ENCODE measurements at places on chromosomes 2 and 18.

DNA sequence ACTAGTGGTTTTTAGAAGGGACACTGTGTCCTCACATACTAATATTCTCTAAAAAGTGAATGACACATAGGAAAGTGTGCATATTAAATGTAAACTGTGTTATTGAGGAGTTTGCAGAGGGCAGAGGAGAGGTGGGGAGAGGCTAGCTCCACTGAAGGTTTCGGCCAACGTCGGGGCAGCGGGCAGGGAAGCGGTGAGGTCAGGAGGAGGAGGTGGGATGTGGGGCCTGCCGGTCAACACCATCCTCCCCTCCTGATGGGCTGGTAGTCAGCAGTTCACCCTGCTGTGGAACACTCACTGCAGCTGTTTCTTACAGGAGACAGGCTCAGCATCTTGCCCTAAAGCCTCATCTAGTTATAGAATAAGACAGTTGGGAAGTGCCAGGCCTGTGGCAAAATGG is 74.2 kb downstream of the ARHGEF4 start:
- no peak for DNase-seq

GRCh38 chr2:207720517-207721187 is 9.2 kb downstream of the CCNYL1 start:
- no peak for DNase-seq

DNA sequence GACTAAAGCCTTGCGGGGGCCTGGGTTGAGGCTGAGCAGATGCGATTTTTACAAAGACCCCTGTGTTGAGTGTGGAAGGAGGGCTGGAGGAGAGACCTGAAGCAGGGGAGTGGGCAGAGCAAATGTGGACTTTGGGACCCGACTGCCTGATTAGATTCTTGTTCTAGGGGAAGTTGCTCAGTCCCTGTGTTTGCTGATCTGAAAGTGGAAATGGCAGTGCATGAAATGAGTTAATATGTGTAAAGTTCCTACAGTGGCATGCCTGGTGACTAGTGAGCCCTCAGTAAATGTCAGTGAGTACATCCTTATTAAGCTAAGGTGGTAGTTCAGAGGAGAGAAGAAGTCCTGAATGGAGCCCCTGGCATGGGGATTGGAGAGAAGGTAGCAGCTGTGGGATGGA is 52.3 kb downstream of the ARMC9 start:
- no peak for DNase-seq

- DNase-seq, result no peak
Measured at GRCh38 chr2:107334306-107334705, 448.3 kb upstream of the ST6GAL2 start.

GRCh38 chr2:12928775-12929401 is 212.2 kb downstream of the TRIB2 start:
- DNase-seq, result no peak

GRCh38 chr18:2856547-2857170 is 9.9 kb downstream of the EMILIN2 start:
- no peak for DNase-seq

GRCh38 chr18:49447810-49448745 is 12.4 kb downstream of the DYM start:
- DNase-seq, result peak; percentile 23

DNA sequence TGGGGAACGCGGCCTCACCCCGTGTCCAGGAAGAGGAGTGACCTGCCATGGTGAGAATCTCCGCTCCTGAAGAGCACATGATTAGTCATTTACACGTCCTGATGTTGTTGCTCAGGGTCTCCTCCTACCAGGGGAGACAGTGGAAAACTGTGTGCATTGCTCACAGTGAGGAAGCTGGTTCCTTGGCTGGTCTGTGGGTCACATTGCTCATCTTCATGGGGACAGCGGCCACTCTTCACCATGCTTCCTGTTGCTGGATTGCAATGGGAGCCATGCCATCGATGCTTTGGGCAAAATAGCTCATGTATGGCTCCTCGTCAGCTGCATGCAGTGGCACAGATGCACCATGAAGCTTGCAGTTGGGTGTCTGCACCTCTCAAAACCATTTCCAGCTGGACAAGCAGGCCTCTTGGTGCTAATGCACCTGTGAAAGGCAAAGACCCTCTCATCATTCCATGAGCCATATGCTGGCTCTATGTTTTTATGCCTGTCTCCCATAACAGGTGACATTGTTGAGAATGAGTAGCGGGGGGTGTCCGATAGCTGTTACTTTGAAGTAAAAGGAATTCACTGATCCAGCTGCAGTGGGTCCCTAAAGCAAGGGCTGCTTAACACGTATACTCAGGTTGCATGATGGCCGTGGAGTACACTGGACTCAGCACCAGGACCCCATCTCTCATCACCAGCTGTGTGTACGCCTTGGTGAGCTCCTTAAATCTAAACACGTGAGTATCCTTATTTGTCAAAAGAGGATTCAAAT is 135.0 kb upstream of the ALKAL2 start:
- DNase-seq, result no peak

GRCh38 chr18:46302528-46303485 is 198.6 kb downstream of the HAUS1 start:
- no peak for DNase-seq

GRCh38 chr2:37568565-37568964 is 102.9 kb downstream of the CDC42EP3 start:
- DNase-seq, result no peak

- no peak for DNase-seq
Measured at GRCh38 chr2:99636144-99637034, 146.6 kb upstream of the REV1 start.

DNA sequence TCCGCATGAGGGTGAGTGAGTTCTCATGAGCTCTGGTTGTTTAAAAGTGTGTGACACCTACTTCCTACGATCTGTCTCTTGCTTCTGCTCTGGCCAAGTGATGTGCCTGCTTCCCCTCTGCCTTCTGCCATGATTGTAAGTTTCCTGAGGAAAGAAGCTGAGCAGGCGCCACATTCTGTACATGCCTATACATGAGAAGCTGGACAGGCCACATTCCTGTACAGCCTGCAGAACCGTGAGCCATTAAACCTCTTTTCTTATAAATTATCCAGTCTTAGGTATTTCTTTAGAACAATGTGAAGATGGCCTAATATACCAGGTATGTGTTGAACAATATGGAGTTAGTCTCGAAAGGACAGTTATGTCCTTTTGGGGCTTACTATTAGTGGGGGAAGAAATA is 281.0 kb downstream of the ALK start:
- DNase-seq, result no peak

GRCh38 chr2:167862782-167863181 is 384.6 kb downstream of the STK39 start:
- no peak for DNase-seq

GRCh38 chr2:159936471-159936870 is 125.9 kb downstream of the PLA2R1 start:
- DNase-seq, result peak; percentile 10

DNA sequence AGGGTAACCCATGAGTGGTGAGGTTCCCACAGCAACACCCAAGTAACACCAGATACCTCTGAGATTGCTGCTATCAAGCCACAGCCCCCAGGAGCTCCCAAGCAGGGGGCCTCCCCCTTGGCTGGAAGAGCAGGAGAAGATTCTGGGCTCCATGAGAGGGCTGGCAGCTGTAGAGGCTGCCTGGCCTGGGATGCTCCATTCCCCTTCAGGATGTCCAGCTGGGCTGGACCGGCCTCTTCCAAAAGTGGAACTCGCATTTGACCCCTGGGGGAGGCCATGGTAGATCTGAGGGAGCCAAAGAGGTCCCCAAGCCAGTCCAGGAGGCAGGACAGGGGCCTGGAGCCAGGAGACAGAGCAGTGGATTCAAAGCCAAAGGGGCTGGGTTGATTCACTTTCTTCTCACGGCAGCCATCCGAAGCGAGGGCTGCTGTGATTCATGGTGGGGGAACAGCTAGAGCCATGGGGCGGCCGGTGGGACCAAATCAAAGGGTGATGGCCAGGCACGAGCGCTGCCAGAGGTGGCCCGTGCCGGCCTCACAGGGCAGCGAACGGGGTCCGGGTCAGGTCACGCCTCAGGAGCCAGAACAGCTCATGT is 95.3 kb upstream of the ID2 start:
- no peak for DNase-seq

DNA sequence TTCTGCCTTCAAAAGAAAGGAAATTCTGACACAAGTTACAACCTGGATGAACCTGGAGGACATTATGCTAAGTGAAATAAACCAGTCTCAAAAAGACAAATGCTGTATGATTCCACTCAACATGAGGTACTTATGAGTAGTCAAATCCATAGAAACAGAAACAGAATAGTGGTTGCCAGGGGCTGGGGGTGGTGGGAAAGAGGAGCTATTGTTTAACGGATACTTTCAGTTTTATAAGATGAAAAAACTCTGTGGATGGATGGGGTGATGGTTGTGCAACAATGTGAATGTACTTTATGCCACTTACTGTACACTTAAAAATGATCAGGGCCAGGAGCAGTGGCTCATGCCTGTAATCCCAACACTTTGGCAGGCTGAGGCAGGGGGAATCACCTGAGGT is 15.4 kb downstream of the SLC35F5 start:
- no peak for DNase-seq

GRCh38 chr2:149679286-149679685 is 91.7 kb upstream of the MMADHC start:
- no peak for DNase-seq

DNA sequence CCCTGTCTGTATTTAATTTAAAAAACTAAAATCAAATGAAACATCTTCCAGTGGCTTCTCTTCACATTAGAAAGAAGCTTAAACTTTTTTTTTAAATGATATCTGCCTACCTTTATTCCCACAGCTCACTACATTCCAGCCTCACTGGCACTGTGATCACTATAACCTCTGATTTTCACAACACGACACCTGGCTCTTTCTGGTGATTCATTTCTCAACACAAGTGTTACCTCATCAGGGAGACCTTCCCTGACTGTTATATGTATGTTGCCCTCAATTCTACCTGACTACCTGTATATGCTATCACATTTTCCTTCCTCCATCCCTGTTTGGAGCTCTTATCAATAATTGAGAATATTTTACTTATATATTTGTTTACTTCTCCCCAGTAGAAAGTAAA is 76.6 kb downstream of the BAZ2B start:
- no peak for DNase-seq

- DNase-seq, result no peak
Measured at GRCh38 chr18:70982292-70982691, 693.4 kb downstream of the SOCS6 start.

- DNase-seq, result no peak
Measured at GRCh38 chr2:25920336-25920735, 42.0 kb upstream of the ASXL2 start.

DNA sequence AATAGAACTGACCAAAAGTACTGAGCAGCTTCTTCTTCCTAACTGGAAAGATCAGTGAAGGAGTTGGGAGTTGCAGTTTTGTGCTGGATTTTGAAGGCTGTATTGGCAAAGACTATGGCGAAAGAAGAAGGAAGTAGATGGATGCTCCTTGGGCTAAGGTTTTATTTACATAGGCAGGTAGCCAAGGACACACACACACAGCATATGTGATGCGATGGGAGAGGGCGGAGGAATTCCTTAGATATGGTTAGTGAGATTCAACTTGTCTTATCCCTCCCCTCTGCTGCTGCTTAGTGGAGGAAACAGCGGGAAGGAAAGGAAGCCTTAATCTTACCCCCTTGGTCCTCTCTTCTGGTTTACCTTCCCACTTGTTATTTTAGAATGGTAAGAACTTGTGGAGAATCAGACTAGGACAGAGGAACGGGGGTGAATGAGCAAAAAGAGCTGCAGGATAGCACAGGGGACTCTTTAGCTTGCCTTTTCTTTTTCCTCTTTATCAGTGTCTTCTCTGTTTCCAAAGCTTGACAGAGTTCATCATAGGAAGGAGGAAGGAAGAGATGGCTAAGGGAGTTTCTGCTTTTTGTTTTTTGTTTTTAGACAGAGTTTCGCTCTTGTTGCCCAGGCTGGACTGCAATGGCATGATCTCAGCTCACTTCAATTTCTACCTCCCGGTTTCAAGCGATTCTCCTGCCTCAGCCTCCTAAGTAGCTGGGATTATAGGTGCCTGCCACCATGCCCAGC is 87.9 kb downstream of the OSBPL6 start:
- DNase-seq, result peak; percentile 18

DNA sequence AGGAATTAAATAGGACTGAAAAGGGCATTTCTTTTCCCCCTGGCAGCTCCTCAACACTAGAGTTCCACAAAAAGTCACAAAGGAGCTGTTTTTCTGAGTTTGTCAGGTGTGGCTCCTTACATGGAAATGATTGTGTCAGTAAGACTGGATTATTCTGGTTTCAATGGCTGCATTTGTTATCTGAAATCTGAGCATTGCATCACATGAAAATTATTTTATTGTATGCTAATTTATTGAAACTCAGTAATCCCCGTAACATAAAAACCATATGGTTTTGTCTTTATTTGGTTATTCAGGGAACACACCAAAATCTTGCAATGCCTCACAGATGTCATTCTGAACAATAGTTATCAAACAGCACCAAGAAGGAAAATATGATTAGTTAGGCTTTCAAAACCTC is 439.7 kb upstream of the TNP1 start:
- no peak for DNase-seq

DNA sequence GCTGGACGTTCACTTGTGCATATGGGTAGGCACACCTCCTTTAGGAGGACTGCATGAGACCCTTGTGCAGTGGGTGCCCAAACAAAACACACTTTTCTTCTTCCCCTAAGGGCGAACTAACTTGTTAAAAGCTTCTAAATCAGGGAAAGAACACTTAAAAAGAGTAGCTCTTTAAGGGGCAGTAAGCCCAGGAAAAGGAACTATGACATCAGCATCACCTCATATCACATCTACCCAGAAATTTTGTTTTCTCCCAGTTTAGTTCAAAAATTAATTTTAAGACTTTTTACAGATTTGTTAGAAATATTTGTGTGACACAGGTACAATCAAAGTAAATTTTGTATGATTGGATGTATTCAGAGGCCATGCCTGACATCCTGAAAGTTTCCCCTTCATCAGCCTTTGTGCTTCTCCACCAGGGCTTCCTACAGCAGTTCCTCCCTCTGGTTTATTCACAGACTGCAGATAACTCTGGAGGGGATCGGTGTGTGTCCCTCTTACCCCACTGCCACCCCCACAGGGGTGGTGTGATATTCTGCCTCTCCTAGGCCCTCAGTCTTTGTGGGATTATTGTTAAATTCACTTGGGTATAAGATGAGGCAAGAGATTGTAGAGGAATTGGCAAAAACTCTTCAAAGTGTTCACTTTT is 27.6 kb downstream of the BCL2L11 start:
- no peak for DNase-seq

DNA sequence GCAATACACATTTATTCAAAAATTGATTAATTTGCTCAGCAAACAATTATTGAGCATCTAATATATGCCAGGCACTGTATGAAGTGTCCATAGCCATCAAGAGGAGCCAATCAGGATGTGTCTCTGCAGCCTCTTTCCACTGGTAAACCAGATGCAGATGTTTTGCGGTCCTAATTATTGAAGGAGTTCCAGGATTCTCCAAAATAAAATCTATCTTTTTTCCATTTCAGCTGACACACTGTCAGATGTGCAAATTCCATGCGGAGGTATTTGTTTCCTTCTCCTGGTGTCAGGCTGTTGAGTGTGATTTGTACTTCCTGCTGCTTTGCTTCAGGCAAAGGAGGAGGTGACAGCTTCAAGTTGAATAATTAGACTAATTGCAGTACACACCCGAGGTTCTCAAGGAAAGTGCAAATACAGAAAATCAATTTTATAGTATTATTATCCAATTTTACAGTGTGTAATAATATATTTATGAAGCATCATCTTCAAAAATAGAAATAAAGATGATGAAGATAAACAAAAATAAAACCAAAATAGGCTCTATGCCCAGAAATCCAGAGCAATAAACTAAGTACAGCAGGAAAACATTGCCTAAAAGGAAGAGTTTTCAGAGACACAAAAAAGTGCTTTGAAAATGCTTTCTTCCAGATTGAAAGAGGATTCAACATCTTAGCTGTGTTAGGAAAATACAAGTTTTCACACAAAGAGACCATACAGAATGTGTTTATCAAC is 1352.9 kb upstream of the CHAC2 start:
- no peak for DNase-seq

- DNase-seq, result no peak
Measured at GRCh38 chr2:195055996-195056395, 601.0 kb upstream of the SLC39A10 start.

All from T47D (cell line).